SK-N-SH treated with all-trans-retinoic acid at 6 μM for 48 hours (cell line): ENCODE measurements at places on chromosomes 16 and 17.

DNA sequence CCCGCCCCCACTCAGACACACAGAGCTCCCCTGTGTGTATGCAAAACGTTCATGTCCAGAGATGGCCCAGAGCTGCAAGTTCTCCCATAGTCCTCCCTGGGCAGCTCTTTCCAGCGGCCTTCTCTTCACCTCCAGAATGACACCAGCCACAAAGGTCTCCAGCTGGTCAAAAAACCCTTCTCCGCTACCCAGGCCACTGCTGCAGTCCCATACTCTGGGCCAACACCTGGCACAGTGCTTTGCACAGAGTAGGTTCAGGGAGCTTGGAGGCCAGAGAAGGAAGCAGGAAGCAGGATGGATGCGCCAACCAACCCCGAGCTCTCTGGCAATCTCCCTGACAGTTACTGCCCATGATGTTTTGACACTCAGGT is 1.1 kb upstream of the STAT5B start:
- ATAC-seq, result peak; percentile 43

DNA sequence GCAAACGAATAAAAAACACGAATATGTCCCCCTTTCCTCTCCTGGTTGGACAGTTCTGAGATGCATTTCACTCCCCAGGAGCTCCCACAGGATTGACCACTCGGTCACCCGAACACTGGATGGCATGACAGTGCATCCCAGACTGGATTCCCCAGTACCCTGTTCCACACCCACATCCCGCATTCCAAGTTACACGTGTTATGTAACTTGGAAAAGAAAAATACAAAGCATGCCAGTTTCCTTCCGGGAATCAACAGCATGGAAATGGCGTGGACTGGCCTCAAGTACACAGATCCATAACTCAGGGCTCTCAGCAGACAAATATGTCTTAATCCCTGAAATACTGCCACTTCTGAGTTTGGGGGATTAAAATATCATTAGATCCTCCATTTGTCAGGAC is 12.6 kb upstream of the KLHL36 start:
- ATAC-seq, result no peak

- ATAC-seq, result no peak
These were observed 10.8 kb downstream of the EXOC7 start for GRCh38 chr17:76092526-76093413.

DNA sequence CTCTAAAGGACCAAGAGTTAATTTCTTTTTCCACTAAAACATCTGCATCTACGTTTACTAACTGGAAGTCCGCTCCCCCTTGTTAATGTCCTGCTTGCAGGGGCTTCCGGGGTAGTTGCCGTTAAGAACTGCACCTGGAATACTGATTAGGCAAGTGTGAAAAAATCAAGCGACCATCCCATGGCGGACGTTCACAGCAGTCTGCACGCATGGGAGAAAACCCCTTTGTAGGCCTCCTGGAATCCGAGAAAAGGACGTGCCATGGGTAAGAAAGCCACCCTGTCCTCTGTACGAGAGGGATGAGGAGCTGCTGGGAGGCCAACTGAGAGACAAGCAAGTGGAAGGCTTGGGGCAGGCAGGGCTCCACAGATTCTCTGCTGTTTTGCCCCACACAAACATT is 14.9 kb downstream of the SNN start:
- ATAC-seq, result no peak

- ATAC-seq, result no peak
These were observed 4.8 kb downstream of the KRT23 start for GRCh38 chr17:40932608-40933007.

GRCh38 chr16:968620-969019 is 2.2 kb downstream of the LMF1 start:
- ATAC-seq, result no peak

- ATAC-seq, result no peak
These were observed 24.6 kb downstream of the COPRS start for GRCh38 chr17:31834448-31834847.

- ATAC-seq, result no peak
These were observed 14.2 kb downstream of the FAM83G start for GRCh38 chr17:18990331-18990730.

DNA sequence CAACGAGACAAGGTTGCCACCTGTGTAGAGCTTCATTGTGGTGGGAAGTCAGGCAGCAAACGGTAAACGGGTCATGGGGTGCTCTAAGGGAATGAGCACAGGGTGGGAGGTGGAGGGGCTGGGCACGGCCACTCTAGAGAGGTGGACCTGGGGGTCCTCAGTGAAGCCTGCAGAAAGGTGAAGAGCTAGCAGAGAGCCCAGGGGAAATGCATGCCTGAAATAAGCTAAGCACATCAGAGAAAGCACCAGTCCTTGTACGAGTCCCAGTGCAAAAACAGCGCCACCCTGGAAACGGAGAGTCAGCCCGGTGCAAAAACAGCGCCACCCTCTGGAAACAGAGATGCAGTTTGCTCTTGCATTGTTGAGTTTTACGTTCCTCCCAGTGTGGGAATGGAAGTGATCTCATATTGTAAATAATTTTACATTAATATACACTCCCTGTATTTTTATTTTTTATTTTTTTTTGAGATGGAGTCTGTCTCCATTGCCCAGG is 65.0 kb downstream of the TBC1D16 start:
- peak; percentile 41; the same call in 2 of the 3 replicates for ATAC-seq

- ATAC-seq, result no peak
These were observed 26.6 kb downstream of the LCMT1 start for GRCh38 chr16:25138130-25138529.

GRCh38 chr17:14942526-14943190 is 322.5 kb downstream of the PMP22 start:
- ATAC-seq, result no peak

DNA sequence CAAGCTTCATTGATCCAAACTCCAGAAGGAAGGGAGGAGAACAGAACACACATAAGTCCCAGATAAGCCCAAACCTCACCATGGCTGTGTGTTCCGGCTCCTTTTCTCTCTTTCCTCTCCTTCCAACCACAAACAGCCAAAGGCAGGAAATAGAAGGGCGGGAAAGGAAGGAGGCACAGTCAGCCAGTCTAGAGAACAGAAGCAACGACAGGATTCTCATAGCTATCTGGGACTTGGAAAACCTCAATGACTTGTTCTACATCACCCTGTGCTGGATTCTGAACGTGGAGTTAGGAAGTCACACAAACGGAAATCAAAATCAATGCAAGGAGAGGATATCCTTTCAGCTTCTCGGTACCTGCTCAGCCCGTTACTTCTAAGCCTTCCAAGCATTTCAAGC is 9.0 kb downstream of the CRK start:
- ATAC-seq, result no peak

DNA sequence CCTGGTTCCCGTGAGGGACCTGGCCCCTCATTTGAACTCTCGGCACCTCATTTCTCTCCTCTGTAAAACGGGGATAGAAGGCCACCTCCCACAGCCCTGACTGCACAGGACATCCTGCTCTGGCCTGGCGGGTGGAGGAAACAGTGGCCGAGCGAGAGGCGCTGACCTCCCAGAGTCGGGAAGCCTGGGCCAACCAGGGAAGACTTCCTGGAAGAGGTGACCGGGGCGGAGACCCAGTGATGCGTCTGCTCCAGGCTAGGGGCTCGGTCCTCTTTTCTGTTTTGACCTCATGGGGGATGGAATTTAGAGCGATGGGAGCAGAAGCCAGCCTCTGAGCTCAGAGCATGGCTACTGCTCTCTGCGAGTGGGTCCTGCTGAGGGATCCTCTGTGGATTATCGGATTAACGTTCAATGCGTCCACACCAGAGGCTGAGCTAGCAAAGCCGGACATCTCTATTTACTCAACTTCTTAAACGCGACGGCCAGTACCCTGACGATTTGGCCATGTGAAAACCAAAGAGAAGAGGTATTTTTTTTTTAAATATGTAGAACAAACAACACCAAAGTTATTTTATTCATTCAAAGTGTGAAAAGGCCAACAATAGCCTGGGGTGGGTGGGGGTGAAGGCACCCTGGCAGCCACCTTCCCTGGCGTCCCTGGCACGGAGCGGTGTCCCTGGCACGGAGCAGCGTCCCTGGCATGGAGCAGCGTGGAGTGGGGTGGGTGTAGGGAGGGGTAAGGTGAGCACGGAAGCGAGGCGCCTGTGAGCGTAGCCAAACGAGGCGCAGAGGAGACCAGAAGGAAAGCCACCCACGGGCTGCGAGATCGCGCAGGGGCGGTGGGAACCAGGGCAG is 9.2 kb upstream of the MSLN start:
- no peak for ATAC-seq

GRCh38 chr17:49870298-49870697 is 22.4 kb upstream of the TAC4 start:
- ATAC-seq, result no peak

DNA sequence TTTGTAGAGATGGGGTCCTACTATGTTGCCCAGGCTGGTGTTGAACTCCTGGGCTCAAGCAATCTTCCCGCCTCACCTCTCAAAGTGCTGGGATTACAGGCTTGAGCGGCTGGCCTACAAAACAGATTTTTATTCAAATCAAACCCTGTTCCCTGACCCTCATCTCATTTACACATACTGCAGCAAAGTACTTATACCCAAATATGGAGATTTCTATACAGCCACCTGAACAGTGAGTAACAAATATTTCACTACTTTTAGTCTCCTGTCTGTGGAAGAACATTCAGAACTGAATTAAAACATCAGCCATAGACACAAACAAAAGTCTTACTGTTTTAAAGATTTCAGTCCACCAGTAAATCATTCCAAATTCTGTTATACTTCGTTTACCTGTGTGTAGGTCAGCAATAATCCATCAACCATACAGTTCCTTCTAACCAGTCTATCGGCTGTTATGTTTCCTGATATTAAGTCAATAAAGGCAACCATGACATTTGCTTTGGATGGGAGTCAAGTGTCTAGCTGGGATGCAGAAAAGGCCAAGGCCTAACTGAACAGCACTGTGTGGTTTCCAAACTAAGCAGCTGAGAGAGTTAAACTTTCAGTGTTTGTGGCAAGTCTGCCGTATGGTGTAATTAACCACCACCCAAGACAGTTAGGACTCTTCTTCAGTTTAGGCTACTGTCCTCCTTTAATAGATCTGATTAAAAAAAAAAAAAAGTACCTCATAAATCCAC is 22.3 kb downstream of the ERN1 start:
- no peak for ATAC-seq

DNA sequence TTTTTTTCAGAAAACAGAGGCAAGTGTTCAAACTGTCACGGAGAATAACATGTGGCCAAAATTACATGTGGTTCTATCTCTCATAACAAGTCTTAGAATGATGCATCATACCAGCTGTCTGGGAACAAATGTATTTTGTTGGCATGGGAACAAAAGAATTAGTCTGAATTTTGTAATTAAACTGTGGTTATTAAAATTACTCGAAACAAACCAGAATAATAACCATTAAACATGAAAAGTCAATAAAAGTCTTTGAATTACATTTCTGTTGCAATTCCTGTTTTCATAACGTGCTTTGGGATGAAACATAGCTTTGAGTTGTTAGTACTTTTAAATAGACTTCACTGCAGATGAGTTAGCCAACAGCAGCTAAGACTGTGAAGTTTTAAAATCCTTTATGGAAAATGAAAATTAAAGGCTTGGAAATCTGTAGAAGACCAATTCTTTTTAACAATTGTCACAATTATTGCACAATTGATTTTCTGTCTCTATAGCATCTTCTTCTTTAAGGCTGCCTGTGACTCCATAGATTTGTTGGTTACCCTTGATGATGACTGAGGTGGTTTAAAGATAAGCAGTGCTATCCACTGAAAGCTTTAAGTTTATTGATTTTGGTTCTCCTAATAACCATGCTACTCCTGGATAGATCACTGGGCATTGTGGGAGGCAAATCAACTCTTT is 117.9 kb upstream of the AXIN2 start:
- no peak for ATAC-seq

DNA sequence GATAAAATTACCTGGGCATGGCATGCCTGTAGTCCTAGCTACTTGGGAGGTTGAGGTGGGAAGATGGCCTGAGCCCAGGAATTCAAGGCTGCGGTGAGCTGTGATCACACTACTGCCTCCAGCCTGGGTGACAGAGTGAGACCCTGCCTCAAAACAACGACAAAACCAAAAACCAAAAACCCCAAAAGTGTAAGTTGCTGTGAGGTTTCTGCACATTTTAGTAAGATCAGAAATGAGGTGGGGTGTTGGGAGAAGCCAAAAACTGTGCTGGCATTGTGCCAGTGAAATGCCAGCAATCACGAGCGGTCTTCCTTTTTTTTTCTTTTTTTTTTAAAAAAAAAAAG is 114.6 kb downstream of the PITPNC1 start:
- ATAC-seq, result no peak

- ATAC-seq, result no peak
These were observed 567.4 kb upstream of the SOX9 start for GRCh38 chr17:71553381-71553780.

GRCh38 chr17:82018152-82018988 is 4.3 kb downstream of the CENPX start:
- no peak for ATAC-seq

DNA sequence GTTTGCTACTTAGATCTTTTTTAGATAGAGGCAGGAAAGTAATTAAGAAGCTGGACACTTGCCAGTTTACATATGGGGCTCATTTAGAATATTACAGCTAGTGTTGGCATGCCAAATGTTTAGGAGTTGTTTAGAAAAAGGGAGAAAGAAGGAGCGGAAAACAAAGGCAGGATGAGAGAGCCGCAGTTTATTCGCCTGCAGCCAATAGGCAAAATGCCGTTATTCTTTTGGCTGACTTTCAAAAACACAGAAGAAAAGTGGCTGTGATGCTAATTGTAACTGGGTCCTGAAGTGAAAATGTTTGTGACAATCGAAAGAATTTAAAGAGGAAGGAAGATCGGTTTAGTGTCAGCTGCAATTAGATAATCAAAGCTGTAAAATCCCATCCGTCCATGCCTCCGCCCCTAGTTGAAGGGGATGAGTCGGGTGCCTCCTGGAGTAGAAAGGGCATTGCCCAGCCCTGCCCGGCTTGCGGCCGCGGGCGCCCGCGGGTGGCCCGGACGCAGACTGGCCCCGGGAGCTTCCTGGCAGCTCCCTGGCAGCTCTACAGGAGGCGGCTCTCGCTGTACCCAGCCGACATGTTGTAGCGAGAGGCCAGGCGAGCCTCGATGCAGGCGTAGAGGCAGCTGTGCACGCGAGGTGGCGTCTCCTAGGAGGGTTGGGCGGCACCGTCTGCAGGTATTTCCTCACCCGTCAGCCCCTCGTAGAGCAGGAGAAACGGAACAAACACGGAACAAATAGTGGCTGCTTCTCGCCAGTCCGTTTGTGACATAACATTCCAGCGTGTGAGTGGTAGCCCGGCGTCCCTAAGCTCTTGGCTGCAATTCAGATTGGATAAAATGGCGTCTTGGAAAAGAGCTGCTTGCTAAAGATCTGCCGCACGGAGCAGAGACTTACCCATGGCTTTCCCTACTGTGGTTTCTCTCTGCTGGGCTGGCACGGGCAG is 82.2 kb downstream of the TNRC6C start:
- peak; percentile 93 for ATAC-seq

GRCh38 chr17:10738521-10739258 is 8.9 kb upstream of the TMEM220 start:
- no peak for ATAC-seq

GRCh38 chr17:1732833-1733321 is 8.4 kb downstream of the WDR81 start:
- ATAC-seq, result no peak

DNA sequence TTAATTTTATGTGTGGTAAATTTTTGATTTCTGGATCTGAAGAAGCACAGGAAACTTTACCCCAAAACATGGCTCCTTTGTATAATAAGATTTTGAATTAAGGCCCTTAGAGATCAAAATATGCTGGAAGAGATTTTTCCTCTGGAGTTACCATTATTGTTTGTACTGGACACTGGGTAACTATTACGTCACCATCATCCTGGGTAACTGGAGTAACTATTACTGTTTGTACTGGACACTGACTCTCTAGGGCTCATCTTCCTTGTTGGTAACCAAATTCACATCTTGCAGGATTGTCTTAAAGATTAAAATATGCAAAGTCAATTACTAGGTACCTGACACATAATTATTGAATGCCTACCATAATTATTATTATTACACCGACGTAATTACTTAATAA is 593.8 kb upstream of the GOT2 start:
- ATAC-seq, result no peak
